ENCODE measurements at places on chromosomes 4 and X.

- no peak for DNase-seq
Observed at GRCh38 chr4:128335541-128335940, 47.9 kb upstream of the PGRMC2 start.

DNA sequence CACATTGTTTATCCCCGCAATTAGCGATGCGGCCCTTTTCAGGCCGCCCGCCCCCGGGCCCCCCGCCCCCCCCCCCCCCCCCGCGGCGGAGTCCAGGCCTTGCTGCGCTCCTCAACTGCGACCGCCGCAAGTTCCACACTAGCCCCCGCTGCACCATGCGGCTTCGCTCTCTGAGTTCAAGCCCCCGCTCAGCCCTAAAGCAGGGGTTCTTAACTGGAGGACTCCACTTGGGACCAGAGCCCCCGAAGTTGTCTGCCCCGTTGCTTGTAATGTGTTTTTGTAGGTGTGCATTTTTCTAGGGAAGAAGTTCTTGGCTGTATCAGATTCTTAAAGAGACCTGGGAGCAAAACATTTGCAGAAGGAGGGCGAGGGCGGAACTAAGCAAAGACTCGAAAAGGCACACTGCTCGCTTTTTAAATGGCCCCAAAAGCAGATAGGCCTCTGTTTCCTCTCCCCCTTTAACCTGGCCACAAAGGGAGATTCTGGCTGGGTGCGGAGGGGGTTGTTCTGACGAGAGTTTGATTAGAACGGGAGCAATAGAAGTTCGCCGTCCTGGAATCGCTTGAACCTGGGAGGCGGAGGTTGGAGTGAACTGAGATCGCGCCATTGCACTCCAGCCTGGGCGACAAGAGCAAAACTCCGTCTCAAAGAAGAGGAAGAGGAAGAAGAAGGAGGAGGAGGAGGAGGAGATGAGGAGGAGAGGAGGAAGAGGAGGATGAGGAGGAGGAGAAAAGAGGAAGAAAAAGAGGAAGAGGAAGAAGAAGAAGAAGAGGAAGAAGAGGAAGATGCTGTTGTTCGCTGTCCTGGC, 2.3 kb upstream of the MSX1 start:
- DNase-seq, result no peak

- peak; percentile 49 for DNase-seq
Observed at GRCh38 chr4:41887821-41888686, 47.2 kb upstream of the TMEM33 start.

GRCh38 chr4:122005064-122005755, 53.4 kb upstream of the TRPC3 start:
- DNase-seq, result no peak

- peak; percentile 93 for DNase-seq
Observed at GRCh38 chr4:85474818-85475630, at the start of gene ARHGAP24. Gene ARHGAP24 (plus strand): TSS chr4:85475150.

DNA sequence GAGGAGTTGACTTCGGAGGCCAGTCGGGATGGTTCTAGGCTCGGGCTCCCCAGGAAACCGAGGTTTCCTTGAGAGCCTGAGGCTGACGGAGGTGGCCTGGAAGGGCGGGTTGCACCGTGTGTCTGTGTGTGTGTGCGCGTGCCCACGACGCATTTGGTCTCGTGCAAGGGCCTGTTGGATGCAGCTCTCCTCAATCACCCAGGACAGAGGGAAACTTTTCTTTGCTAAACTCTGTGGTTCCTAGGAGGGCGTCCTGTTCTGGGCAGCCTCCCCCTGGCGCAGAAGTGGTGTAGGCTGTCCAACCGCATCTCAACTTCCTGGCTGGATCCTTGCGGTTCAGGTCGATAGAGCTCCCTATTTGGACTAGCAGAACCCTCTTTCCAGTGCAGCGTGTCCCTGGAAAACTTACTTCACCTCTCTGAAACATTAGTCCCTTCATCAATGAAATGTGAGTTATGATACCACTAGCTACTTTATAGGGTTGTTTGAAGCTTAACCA, 973 bp downstream of the STK32B start:
- no peak for DNase-seq

DNA sequence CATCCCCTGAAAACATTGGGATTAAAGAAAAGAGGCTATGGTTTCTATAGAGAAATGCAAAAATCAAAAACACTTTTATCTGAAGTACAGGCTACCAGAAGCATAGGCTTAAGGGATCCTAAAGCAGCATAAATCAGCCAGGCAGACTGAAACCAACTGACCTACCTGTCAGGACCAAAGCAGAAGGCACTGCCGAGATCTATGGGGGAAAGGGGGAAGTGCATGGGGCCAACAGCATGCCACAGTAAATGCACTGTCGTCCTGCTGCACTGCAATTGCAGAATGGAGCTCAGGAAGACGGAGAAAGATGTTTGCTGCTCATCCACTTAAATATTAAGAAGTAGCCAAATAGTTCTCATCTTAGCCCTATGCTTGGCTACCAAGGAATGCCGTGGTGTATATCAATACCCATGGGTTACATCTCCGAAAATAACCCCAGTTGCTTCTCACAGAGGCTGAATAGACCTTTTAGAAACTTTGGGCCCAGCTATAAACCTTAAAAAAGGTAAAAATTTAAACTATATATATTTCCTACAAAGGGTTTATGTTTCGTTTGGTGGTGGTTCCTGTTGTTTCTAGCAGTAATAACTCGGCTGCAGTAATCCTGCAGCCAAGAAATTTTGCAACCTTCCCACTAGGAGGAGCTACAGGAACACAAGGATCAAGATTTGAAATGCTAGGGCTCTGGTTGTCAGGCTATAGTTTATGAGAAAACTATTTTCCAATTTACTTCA, 312.2 kb upstream of the DIAPH2 start:
- DNase-seq, result peak; percentile 20

DNA sequence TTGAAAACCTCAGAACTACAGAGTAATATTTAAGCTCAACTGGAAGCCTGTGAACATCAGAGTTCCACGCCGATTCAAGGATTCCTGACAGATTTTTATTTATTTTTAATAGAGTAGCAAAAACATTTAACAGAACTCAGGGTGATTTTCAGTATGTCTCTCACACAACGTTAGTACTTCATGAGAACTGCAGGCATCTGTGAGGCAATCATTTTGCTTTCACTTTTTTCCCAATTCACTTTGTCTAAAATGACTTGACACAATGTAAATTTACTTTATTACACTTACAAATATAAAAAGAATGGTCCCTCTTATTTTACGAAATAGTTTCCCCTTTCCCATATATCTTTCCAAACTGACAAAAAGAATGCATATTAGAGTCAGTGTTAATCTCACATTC, 869.5 kb upstream of the EPHA5 start:
- no peak for DNase-seq

- DNase-seq, result no peak
Observed at GRCh38 chrX:104707042-104707441, 141.0 kb downstream of the IL1RAPL2 start.

GRCh38 chr4:78737035-78737434, 39.1 kb upstream of the BMP2K start:
- DNase-seq, result no peak

DNA sequence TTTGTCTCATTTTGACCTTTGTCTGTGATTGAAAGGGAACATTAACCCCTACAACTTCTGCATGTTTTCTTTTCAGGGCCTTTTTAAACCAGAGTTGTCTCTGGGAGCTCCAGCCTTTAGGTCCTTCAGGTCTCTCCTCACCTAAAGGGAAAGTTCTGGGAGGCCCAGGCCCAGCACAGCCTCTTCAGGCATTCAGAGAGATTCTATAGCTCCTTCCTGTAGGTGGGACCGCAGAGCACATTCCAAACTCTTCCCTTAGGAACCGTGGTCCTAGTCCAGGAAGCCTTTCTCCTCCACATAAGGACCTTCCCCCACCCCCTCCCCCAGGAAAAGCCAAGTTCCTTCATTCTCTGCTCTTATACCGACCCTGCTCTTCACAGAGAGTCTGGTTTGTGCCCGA, 14.9 kb downstream of the NKX6-1 start:
- DNase-seq, result no peak

DNA sequence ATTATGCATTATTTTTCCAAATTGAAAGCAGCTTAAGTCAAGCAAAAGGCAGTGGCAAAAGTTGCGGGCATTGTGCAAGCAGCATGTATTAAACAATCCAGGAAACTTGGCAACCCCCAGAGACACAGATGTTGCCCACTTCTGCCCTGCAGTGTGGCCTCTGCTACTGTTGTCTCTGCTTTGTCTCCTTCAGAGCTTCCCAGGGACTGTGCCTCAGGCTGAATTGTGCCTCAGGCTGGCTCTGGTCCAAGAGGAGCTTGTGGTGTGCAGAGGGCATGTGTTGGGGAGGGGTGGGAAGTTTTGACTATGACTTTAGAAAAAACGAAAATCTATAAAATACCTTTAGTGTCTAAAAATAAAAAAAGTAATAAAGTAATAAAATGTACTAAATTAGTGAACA, 201.4 kb downstream of the CCSER1 start:
- no peak for DNase-seq

- DNase-seq, result peak; percentile 89
Observed at GRCh38 chr4:78938868-78939666, at the start of gene PAQR3. Gene PAQR3 (minus strand): TSS chr4:78939438. CDS start chr4:78939224, 214 bp downstream.

- no peak for DNase-seq
Observed at GRCh38 chr4:165077034-165077578, 23.4 kb downstream of the TRIM75 start.

DNA sequence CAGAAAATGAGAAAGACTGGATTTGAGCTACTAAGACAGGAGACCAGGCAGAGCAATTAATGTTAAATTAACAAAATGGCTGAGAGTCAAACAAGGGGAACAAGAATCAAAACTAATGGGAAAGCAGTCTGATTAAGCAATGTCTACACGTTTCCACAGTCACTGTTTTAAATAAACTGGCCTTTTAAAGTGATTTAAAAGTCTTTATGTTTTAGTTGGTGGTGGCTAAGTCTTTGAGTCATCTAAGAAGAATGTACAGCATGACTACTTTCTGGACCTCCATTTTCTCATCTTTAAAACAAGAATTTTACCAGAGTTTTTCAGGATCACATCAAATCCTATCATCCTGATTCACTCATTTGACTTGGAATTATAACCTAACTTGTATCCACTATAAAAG, 233.8 kb downstream of the ENOX2 start:
- DNase-seq, result no peak

DNA sequence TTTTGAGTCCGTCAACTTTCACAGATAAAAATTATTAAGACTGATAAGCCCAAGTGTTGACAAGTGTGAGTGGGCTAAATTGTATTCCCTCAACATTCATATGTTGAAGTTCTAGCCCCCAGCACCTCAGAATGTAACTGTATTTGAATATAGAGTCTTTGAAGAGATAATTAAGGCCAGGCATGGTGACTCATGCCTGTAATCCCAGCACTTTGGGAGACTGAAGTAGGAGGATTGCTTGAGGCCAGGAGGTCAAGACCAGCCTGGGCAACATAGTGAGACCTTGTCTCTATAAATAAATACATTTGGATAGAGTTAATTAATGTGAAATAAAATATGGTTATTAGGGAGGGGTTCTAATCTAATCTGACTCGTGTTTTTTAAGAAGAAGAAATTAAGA, 29.7 kb upstream of the SLC25A4 start:
- no peak for DNase-seq

DNA sequence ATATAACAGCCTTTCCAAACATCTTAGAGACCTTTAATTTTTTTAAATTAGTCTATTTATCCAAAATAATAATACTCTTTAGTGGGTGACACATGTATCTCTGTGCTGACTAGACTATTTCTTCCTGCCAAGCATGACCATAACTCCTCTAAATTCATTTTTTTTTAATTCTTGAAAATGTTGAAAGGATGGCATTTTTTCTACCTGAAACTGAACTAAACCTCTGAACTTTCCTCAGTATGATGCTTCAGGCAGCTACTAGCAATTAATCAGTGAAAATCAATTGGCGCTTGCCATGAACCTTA, 42.4 kb upstream of the PDLIM5 start:
- DNase-seq, result no peak

DNA sequence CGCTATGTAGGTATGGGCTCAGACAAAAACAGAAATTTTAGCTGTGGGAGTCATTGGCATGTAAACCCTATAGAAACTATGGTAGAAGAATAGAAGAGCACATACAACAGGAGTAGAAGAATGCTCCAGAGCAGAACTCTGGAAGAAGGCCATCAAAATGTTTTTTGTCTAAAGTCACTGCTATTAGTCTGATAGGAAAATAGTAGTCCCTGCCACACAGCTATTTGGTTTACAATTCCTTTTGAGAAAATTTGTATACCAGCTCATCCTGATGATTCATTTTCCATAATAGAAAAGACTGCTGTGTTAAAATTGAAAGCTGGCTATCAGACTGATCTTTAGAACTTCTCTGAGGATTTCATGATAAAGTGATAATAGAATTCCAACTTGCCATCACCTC, 32.8 kb upstream of the ADAD1 start:
- no peak for DNase-seq

All from kidney (tissue), 22 donors.